Frontal cortex (tissue), 4 donors: ENCODE measurements at places on chromosomes 5 and 9. TPM values are rescaled to one million over a fixed set of nuclear protein-coding genes. Genes with fewer than 3 reads are reported as not detected.

Gene CNTLN
- total RNA-seq = 20.0 TPM

Gene GRXCR2
- not detected for total RNA-seq

Gene IRF1
- 1.2 TPM for total RNA-seq

Gene AQP7
- total RNA-seq = not detected

Gene IGIP
- total RNA-seq = 7.7 TPM
